ENCODE measurements at places on chromosomes 1 and 21.
A peak's percentile ranks its signal among the peaks of the same experiment; 100 is the strongest.

DNA sequence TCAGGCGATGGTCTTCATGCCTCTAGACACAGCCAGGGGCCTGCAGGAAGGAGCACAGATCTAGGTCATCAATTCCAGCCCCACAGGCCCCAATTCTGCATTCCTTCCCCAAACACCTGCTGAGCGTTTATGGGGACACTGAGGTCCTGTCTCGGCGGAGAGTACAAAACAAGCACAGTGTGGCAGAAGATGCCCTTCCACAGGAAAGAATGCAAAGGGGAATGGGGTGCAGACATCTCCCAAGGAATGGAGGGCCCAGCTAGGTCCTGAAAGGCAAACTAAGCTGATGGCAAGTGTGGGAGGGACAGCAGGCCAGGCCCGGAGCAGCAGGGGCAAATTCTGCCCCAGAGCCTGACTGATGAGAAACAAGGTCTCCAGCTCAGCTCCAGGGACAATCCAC, 3.5 kb upstream of the S100A8 start:
- DNase-seq, result no peak

DNA sequence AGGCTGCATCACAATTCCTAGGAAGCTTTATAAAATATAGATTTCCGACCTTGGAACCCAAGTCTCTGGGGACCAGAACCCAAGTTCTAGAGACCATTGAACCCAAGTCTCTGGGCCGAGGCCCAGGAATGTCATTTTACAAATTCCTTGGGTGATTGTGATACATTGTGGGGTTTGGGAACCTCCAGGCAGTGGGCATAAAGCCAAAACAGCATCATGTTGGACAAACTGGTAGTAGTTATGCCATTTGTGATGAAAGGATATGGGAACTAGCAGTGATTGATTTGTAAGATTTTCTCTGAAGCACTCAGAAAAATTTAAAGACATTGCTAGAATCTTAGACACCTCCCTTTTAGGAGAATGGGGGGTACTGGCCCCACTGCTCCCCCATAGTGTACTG, 160.2 kb downstream of the HIVEP3 start:
- no peak for DNase-seq

GRCh38 chr1:175539986-175540385, 203.4 kb downstream of the TNR start:
- no peak for DNase-seq

DNA sequence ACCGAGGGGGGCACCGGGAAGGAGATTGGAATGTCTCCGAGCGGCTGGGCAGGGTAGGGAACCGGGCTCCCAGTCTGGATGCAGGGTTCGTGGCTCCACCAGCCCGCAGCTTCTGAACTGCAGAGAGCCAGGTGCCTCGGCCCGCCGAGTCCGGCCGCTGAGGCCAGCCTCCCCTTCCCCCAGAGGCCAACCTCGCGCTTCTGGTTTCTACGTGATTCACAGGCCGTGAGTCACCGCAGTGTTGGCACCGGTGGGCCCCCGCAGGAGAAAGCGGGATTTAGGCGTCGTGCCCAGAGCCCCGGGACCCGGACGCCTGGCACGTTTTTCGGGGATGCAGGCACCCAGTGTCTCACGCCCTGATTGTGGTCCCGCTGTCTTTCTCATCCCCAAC, 458 bp downstream of the CRABP2 start:
- peak; percentile 22 for DNase-seq

GRCh38 chr21:46607636-46608035, 2.8 kb upstream of the S100B start:
- no peak for DNase-seq

GRCh38 chr1:114986286-114986685, 43.3 kb upstream of the TSHB start:
- no peak for DNase-seq

GRCh38 chr1:20349971-20350370, 59.3 kb downstream of the VWA5B1 start:
- DNase-seq, result no peak

DNA sequence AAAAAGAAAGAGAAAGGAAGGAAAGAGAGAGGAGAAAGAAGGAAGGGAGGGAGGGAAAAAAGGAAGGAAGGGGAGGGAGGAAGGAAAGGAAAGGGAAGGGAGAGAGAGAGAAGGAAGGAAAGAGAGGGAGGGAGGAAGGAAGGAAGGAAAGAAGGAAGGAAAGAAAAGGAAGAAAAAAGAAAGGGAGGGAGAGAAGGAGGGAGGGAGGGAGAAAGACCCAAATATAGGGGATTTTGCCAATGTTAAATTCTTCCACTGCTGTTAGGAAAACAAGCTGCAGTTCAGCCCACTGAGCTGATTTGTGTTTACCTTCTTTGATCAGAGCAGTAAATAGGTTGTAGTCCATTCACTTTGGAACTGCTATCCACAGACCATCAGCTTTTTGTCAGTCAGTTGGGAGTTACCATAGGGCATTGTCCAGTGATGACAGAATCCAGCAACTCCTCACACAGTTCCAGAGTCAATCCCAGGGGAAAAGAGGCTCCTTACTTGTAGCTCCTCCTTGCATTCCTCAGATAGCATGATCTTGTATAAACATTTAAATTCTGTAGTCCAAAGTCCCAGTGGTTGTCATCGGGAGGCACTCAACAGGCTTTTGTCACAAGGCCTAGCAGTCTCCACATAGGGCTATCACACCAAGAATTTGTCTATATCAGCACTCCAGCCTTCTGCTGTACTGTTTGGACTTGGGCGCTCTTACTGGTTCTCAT, 13.5 kb upstream of the PPP1R8 start:
- DNase-seq, result no peak

GRCh38 chr21:25837533-25838265, 102.9 kb downstream of the GABPA start:
- no peak for DNase-seq

GRCh38 chr1:21652101-21652936, 16.8 kb downstream of the RAP1GAP start:
- no peak for DNase-seq

GRCh38 chr1:7437608-7438395, 333.3 kb upstream of the VAMP3 start:
- DNase-seq, result no peak

DNA sequence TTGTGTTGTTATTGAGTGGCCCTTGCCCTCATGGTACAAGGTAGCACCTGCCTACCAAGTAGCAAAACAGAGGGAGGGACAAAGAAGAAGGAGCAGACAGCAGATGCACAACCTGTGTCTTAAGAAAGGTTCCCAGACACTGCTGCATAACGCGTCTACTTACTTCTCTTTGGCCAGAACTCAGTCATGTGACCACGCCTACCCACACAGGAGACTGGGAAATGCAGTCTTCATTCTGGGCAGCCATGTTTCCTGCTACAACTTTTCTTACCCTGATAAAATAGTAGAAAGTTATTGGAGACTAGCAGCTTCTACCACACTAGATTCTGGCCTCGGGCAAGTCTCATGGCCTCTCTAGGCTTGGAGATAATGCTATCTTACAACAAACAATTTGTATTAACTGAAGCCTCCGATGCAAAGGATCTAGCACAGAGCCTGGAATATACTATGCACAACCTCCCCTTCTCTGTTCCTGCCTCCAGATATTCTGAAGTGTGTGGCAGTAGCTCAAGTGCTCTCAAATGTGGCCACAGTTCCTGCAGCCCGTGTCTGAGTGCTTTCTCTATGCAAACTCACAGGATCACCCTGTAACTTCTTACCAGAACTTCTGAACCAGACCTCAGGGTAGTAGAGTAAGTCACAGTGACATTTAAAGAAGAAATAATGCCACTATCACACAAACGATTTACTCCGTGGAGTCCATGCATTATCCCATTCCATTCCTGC, 34.1 kb upstream of the BTG2 start:
- no peak for DNase-seq

GRCh38 chr1:178509414-178510007, 3.4 kb upstream of the TEX35 start:
- no peak for DNase-seq

GRCh38 chr1:23480187-23481025, 3.6 kb downstream of the ASAP3 start:
- no peak for DNase-seq

DNA sequence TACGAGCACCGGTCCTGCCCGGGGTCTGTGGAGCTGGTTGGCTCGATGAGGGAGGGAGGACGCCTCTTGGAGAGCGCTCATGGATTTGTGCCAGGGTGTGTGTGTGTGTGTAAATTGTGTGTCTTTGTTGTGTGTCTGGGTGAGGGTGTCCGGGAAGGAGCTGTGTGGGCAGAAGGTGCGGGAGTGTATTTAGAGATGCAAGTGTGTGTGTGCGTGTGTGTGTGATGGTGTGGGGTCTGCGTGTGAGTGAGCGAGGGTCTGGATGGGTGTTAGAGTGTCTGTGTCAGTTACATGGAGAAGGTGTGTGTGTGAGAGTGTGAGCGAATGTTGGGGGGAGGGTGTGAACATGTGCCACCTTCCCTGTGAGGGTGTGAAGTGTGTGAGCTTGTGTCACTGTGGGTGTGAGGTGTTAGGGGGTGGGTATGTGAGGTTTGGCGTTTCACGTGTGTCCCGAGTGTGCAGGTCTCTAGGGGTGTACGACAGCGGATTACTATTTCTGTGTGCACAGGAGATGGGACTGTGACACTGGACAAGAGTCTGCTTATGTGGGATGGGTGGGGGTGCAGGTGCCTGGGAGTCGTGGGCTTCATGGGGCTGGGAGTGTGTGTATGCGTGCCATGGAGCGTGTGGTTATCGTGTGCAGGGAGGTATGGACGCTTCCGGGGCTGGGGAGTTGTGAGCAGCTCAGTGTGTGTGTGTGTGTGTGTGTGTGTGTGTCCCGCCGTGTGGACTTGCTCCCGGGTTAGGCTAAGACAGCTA, 880 bp downstream of the IGSF21 start:
- DNase-seq, result no peak

DNA sequence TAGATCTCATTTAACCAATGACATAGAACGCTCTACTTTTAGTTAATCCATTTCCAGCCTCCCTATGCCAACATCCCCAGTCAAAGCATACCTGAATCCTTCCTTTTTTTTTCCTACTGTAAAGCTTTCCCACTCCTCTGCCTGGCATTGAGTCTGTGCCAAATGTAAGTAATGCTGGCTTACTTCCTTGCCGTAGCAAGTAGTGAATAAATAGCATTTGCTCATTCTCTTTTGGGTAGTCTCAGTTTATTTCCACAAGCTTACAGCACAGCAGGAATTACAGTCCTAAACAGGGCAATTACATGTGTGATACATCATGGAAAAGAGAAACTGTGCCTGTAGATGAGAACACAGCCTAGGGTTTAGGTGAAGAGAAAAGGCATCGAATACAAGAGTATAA, 352.6 kb upstream of the NEGR1 start:
- no peak for DNase-seq

GRCh38 chr1:31569596-31570173, 6.6 kb upstream of the TINAGL1 start:
- no peak for DNase-seq

DNA sequence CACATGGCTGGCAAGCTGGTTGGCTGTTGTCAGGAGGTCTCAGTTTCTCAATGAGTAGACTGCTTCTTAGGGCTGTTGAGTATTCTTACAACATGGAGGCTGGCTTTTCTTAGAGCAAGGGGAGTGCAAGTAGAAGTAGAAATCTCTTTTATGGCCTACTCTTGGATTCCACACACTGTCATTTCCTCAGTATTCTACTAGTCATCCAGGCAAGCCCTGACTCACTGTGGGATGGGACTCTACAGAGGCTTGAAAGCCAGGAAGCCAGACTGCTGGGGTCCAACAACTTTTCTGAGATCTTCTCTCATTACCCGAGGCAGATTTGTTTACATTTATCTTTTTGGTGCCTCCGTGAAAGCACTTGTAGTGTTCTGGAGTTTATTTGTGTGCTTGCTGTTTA, 196.2 kb upstream of the APP start:
- DNase-seq, result no peak

DNA sequence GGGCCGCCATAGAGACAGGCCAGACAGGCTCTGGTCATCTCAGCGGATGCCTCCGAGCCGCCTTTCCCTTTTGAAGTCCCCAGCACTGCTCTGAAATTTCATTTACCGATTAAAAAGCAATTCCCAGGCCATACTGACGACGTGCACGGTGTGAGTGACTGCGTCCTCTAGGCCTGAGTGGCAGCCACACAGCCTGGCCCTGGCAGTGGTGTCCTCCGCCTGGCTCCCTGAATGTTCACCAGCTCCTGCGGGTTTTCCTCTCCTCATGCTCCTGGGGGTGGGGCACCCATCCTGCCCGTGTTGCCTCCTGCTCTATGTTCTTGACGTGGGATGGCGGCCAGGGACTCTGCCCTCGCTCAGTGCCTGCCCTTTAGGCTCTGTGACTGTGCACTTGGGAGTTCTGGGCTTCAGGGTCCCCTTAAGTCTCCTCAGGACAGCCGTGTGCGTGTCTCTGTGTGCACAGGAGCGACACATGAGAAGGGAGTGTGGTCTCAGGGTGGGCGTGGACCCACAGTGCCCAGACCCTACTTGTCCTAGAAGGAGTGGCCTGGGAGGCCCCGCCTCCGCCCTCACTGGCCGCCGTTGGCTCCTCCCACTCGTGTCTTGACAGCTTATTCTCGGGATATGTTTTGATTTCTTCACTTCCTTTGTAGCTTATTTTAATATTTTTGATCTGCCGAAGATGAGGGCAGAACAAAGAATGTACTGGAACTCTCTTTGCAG, 3.6 kb downstream of the SKI start:
- peak; percentile 73 for DNase-seq

DNA sequence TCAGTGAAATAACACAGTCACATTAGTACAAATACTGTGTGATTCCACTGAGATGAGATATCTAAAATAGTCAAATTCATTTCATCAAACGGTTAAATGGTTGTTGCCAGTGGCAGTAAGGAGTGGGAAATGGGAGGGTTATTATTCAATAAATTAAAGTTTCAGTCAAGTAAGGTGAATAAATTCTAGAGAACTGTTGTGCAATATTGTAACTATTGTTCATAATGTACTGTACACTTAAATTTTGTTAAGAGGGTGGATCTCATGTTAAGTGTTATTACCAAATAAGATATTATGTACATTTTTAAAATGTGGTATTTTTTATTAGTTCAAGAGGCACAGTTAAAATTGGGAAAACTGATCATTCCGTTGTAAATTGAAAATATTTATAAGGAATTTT, 463.3 kb upstream of the BRINP3 start:
- DNase-seq, result no peak

- DNase-seq, result no peak
Observed at GRCh38 chr1:17561561-17561985, 22.1 kb downstream of the ARHGEF10L start.

- no peak for DNase-seq
Observed at GRCh38 chr1:197948926-197949899, 32.0 kb downstream of the LHX9 start.

GRCh38 chr1:1975535-1975934, 28.1 kb downstream of the CFAP74 start:
- no peak for DNase-seq

GRCh38 chr1:235906436-235906835, 39.7 kb upstream of the LYST start:
- DNase-seq, result no peak

- DNase-seq, result peak; percentile 10
Observed at GRCh38 chr1:206470692-206471414, 577 bp downstream of the IKBKE start.

- no peak for DNase-seq
Observed at GRCh38 chr1:34075576-34075975, 89.5 kb downstream of the CSMD2 start.

All from stimulated activated CD4-positive, alpha-beta T cell treated with anti-CD3 and anti-CD28 coated beads, TNF-alpha, amount 100 ng/mL, for 1 hour (primary cell).